Caco-2 (cell line): ENCODE measurements at places on chromosomes 2 and 18. TPM values are rescaled to one million over a fixed set of nuclear protein-coding genes. Genes with fewer than 3 reads are reported as not detected.

DNA sequence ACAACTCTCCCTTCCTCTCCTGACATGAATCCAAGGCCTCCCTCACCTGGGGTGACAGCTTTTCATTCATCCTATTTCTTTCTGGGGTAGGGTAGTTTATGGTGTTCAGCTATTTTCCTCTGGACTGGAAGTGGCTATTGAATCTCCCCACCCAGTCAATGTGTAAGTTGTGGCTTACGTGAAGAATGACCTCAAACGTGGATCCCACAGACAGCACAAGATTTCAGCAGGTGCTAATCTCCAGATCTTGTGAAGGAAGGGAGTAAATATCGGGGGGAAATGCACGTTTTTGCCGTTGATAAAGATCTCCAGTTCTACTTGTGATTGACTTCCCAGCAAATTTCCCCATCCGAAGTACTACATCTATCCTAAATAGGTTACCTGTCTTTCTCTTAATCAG is 71.4 kb upstream of the THOC1 start:
- DNase-seq = no peak

- no peak for DNase-seq
Measured at GRCh38 chr2:11813951-11814350, 67.5 kb downstream of the LPIN1 start.

DNA sequence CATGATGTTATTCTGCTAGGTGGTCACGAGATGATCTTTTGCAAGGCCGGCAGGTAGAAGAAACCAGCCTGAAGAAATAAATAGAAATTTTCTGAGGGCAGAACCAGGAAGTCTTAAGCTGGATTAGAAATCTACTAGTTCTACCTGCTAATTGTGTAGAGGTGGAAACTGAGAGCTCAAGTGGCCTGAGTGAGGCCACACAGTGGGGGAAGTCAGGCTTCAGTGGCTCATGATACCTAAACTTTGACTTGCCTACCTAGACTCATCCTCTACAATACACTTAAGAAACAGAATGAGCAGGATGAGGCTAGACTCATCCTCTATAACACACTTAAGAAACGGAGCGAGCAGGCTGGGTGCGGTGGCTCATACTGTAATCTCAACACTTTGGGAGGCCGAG is 134.9 kb upstream of the NDUFV2 start:
- no peak for DNase-seq

DNA sequence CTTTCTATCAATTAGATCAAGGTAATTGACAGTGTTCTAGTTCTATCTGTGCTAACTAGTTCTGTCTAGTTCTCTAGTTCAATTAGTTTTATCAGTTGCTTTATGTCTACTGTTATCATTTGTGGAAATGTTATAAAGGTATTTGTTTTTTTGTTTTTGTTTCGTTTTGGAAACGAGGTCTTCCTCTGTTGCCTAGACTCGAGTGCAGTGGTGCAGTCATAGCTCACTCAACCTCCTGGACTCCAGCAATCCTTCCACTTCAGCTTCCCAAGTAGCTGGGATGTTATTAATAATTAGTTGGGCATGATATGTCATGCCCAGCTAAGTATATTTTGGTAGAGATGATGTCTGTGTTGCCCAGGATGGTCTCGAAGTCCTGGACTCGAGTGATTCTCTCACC is 1682.8 kb upstream of the LRRTM1 start:
- no peak for DNase-seq

The DAW1 gene
- 5.4 and 6.6 TPM in 2 replicates for total RNA-seq

The SCN1A gene
- not detected in 2 replicates for total RNA-seq

The REG1A gene
- 0.73 TPM in 1 of 2 replicates, not detected in the other for total RNA-seq

The WIPF1 gene
- 5.1 and 5.2 TPM in 2 replicates for total RNA-seq

The SPC25 gene
- 28.0 and 32.6 TPM in 2 replicates for total RNA-seq
